GM23338 (cell line): ENCODE measurements at places on chromosomes 3 and 15. TPM values are rescaled to one million over a fixed set of nuclear protein-coding genes. Genes with fewer than 3 reads are reported as not detected.

GPR62 gene
- total RNA-seq: 0.38 TPM in 1 of 2 replicates, not detected in the other

TMCO5A gene
- total RNA-seq: not detected in 2 replicates

THBS1 gene
- total RNA-seq: 81.3 and 81.9 TPM in 2 replicates

GRK7 gene
- total RNA-seq: not detected in 2 replicates

ITIH1 gene
- not detected in 2 replicates for total RNA-seq
